NCI-H1694 (cell line): ENCODE measurements at places on chromosomes 3 and 15.

DNA sequence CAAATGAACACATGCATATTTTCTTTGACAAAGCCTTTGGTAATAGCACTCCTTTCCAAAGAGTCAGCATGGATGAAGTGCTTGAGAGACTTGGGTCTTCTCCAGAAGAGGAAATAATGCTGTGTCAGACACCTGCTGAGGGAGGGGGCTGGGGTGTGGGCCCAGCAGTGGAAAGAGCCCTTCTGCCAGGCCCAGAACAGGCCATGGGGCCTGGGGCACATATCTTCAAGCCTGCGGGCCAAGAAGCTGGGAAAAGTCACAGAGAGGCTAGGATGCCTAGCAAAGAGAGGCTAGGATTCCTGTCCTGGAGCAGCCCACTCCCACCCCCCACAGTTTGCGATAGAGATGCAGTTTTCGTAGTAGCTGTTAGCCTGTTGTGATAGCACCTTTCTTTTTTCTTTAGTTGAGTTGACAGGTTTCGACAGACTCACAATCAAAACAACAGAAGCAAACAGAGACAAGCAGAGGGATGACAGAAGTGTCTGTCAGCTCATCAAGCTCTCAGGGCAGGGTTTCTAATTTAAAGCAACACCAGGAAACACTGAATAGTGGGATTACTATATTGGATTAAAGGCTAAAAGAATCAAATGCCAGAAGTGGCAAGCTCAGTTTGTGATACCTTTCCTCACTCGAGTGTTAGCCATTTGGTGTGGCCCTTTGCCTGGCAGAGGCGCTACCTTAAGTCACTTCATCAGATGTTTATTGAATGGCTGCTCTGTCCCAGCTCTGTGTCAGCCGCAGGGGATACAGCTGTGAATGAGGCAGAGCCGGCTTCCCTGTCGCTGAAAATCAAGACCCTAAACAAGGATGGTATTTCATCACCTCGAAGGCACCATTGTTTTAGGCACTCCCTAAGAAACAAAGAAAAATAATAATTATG, 19.0 kb downstream of the CMTM7 start:
- DNase-seq: no peak

GRCh38 chr15:34927726-34928125, 41.8 kb downstream of the AQR start:
- DNase-seq: peak; percentile 6

DNA sequence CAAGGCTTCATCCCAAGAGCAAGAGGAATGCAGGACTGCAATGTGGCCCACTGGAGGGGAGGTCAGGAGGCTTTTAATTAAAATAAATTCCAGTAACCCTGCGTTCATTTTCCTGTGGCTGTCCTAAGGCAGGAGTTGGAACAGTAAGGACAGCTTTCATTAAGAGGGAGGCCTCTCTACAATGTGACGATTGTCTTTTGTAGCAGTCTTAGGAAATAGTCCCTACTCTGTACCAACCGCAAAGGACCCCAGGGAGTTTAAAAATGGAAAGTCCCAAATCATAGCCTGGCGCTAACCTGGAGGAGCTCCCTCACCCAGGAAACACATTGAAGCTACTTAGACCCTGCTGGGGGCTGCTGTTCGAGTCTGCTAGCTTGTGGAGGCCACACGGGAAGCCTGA, 62.8 kb downstream of the SYNM start:
- DNase-seq: no peak

DNA sequence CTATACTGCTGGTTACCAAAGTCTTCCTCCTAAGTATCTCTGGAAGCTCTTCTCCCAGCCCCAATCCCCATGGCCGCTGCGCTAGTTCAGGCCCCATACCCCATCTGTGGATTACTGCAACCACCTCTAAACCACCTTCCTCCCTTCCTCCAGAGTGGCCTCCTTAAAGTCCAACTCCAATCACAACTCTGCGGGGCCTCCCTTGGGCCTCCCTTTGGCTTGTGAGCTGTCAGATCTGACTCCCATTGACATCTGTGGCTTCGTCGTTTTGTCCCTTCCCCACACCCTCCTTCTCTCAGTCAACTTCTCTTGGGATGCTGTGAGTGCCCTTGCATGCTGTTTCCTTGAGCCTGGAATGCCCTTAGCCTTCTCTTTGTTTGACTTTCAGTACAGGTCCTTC, 9.3 kb upstream of the HRH1 start:
- no peak for DNase-seq

DNA sequence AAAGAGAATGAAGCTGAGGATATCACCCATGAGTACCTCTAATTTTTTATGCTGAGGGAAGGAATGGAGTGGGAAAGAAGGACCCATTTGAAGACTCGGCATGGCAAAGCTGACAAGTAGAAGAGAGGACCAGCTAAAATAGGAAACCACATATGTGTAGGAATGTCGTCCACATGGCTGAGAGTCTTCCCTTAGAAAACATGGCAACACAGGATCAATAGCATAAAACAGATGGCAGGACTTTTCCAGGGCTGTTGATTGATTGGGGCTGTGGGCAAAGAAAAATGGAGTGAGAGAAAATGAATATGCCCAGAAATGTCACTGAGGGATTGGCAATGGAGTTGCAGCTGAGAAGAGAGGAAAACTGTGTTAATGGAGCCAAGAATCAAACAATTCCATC, 76.2 kb upstream of the PRICKLE2 start:
- no peak for DNase-seq

GRCh38 chr3:193548406-193548805, 6.3 kb downstream of the ATP13A4 start:
- no peak for DNase-seq

- no peak for DNase-seq
Observed at GRCh38 chr15:63391669-63392360, 10.2 kb upstream of the CA12 start.

- DNase-seq: no peak
Observed at GRCh38 chr15:91966194-91966552, 112.7 kb downstream of the SLCO3A1 start.

DNA sequence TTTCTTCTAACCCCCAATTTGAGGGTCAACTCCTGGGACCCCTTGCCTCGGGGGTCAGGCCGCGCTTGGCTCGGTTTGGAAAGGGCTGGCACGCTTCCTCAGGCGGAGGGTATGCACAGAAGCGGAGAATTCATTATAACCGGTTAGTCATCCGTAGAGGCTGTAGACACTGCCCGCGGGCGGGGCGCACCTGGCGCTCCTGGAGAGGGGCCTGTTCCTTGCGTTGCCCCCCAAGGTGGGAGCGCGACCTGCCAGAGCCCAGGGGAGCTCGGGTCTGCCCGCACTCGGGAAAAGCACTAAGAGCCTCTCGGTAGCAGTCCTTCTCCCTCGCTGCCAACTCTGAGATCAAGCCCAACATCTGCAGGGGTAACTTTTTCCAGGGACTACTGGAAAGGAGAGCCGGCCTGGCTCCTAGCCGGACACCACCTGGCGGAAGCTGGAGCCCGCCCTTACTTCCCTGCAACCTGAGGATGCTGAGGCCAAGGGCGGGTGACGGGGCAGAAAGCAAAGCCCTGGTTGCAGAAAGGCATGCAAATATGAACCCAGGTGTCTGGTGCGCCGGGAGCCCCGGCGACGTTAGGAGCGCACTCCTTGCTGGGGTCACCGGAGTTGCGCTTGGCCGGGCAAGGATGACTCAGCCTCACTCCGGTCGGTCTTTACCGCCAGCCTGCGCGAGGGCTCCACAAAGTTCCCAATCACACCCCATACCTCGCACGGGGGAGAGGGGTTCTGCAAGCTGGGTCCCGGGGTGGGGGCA, 1.5 kb upstream of the CACNA2D3 start:
- DNase-seq: no peak

GRCh38 chr3:81249540-81250029, 511.9 kb downstream of the GBE1 start:
- no peak for DNase-seq

GRCh38 chr15:67573194-67573593, 30.7 kb downstream of the MAP2K5 start:
- DNase-seq: no peak

DNA sequence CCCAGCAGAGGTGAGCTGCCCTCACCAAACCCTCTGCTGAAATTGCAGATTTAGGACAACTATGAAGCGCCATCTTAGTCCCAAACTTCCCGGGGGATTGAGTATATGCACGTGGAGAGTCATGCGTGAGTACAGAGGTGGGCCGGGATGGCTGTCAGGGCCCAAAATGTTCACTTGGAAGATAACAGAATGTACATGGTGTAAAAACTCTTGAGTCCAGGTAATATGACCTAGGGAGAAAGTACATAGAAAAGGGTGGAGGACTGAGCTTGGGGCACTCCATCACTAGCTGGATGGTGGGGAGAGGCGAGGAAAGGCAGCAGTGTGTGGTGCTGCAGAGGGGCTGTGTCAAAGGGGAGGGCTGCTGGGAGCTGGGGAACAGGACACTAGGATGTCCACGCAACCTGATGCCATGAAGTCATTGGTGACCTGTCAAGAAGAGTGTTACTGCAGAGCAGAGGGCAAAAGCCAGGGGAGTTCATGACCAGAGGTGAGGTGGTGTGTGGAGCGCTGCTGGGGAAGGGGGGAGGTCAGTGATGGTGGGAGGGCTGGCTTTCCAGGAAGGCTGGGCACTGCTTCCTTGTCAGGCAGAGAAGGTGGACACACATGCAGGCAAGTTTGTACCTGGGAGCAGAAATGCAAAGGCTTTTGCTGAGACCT, 236.2 kb upstream of the LYSMD4 start:
- no peak for DNase-seq

- no peak for DNase-seq
Observed at GRCh38 chr3:146159616-146160320, 1.2 kb downstream of the PLOD2 start.

GRCh38 chr15:58484791-58485600, 53.2 kb downstream of the LIPC start:
- DNase-seq: no peak

DNA sequence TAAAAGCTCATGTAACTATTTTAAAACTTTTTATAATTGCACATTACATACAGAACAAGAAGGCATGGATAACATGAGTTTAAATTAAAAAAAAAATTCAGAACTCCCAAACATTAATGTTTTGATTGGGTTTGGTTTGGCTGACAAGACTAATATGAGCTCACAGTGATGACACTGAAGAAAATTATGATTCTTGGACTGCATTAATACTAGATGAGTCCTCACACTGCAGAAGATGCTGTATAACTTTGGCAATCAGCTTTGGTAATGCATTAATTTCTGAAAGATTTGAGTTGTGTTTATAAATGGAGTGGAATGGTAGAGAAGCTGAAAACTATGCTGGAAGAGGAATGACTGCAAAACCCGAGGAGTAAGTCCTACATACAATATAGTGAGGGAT, 358.9 kb downstream of the PLCL2 start:
- no peak for DNase-seq

- no peak for DNase-seq
Observed at GRCh38 chr3:24343084-24343783, 151.4 kb downstream of the THRB start.

GRCh38 chr3:52494886-52495495, at the start of gene STAB1:
STAB1 (plus strand) TSS chr3:52495338; CDS start chr3:52495414, 76 bp downstream.
- no peak for DNase-seq

DNA sequence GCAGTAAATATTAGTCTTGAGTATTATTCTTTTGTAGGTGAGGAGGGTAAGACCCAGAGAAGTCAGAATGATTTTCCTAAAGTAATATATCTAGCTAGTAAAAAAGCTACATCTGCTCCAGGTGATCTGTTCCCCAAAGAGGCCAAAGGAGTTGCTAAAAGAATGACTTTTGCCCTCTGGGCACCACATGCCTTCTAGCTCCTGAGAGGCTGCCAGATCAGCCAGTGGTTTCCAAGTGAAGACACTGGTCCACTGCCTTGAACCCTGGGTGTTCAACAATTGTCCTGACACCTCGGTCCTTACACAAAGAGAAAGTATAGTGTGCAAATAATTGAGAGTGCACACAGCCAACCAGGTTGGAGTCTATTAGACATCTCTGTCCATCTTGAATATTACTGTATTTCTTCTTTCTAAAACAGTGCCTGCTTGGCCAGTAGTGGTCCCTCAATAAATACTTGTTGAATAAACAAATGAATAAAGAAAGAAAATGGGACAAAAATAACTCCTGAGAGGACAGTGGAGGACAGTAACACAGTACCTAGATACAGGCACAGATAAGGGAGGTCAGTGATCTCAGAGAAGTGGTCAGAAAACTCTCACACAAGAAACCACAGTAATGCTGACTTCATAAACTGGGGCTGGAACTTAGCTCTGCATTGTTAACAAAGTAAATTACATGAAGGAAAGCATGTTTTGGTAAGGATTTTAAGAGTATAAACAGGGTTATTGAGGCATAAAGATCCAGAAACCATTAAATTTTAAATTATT, 56.6 kb upstream of the CSTA start:
- DNase-seq: no peak

- DNase-seq: no peak
Observed at GRCh38 chr3:102205647-102206046, 229.2 kb upstream of the ZPLD1 start.

DNA sequence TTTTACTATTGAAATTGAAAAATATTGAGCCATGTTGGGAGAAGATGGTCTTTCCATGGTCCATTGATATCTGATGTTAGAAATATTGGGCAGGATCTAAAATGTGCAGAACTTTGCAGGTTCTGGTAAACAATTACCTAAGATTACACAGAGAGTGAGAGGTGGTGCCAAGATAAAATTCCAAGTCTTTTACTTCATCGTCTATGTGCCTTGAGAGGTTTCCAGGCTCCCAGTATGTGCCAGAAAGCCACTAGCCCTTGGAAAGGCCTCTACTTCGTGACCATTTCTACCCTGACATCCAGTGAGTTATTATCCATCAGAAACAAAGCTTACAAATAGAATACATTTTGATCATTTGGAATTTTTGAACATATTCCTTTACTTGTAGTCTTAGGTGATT, 27.6 kb downstream of the CD200 start:
- DNase-seq: no peak

DNA sequence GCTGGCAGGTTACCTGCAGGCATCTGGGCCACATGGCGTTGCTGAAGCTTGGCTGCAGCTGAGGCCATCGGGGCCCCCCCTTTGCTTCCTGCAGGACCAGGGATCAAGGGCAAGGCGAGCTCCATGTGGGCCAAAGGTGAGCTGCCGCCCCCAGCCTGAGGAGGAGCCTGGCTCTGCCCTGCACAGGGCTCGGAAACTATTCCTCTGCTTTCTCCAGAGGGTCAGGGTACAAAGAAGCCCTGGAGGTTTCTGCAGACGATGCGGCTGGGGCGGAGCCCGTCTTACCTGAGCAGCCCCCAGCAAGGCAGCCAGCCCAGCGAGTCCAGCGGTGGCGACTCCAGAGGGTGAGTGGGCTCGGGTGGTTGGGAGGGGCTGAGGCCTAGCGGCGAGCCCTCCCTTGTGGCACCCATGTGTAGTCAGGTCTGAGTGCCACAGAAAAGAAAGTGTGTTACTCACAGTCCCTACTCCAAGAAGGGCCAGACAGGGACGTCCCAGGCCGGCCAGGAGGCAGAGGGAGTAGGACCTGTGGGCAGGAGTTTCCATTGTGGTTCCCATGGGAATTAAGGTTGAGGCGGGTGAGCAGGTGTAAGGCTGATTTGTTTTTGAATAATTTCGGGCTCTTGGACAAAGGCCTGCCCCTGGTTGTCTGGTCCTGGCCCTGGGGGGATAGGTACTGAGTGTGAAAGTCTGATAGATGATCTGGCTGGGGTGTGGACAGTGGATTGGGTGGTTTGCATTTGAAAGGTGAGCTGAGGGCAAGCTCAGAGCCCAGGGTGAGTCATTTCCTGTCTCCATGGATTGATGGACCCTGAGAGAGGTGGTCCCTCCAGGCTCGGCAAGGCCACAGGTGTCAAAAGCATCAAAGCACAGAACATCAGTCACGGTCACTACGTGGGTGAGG, 25.4 kb downstream of the CFAP100 start:
- no peak for DNase-seq
